Kidney epithelial cell (primary cell): ENCODE measurements at places on chromosomes 6 and 20. TPM values are rescaled to one million over a fixed set of nuclear protein-coding genes. Genes with fewer than 3 reads are reported as not detected.

DNA sequence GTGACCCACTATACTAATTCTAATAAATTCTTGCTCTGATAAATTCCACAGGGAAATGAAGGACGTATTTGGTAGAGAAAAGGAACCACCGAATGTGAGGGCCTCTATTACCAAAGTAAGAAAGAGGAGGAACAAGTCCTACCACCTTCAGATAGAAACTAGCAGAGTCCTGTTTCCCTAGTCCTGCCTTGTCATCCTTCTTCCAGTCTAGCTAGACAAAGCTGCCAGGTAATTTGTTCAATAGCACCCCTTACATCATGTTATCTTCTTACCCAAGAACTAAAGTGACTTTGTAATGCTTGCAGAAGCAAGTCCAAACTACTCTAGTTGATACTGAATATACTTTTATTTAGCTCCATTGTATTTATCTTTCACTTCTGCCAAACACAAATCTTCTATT, 29.3 kb upstream of the FAM83B start:
- no peak for DNase-seq

Gene BACH2
- 5.0 and 11.6 TPM in 2 replicates for total RNA-seq

DNA sequence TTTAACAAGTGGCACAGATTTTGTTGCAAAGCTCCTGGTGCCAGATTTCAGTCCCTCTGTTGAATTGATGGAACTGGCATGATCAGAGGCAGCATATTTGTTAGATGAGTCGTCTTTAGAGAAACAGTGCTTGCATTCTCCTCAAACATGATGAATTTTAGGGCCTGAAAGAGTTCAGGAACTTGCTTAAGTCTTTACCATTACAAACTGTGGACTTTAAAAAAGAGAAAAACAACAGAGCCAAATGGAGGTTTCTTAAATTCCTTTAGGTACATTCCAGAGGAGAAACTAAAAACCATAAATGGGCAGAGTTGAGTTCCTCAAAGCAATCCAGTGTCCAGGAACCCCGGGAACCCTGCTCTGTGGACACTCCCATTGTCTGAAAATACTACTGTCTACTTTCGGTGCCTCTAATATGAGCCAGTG, 2.5 kb downstream of the GTF2H5 start:
- peak; percentile 78 for DNase-seq

Gene TUBB2B
- 287 and 316 TPM in 2 replicates for total RNA-seq

GRCh38 chr6:97697456-97697855, 414.4 kb upstream of the MMS22L start:
- peak; percentile 43 for DNase-seq

DNA sequence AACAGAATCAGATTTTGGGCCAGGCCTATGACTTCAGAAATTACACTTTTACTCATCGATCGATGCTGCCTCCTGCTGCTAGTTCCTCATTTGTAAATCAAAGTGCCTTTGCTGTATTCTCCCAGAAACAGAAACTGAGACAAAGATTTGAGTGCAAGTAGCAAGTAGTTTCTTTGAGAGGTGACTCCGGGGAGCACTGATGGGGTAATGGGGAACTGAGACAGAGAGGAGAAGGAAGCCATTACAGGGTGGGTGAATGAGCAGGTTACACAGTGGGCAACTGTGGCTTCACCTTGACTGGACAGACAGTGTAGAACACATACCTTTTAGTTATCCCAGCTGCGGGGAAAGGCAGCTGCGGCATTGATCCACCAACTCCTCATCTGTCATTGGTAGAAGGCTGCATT, 9.7 kb upstream of the CD40 start:
- DNase-seq: no peak

DNA sequence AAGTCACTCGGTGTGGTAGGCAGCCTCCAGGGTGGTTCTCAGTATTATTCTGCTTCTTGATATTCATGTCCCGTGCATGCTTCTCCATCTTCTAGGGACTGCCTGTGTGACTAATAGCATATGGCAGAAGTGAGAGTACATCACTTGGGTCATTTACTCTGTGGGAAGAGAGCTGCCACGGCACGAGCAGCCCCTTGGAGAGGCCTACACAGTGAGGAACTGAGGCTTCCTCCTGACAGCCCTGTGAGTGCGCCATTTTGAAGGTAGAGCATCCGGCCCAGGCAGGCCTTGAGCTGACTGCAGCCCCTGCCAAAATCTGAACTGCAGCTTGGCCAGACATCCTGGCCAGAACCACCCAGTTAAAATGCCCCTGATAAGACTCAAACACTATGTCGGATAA, 17.3 kb upstream of the MCUR1 start:
- no peak for DNase-seq

GRCh38 chr6:35737413-35738211, 780 bp downstream of the ARMC12 start:
- DNase-seq: no peak

Gene C2
- 0.07 and 0.63 TPM in 2 replicates for total RNA-seq

GRCh38 chr6:5930143-5930770, 76.5 kb downstream of the NRN1 start:
- DNase-seq: no peak

DNA sequence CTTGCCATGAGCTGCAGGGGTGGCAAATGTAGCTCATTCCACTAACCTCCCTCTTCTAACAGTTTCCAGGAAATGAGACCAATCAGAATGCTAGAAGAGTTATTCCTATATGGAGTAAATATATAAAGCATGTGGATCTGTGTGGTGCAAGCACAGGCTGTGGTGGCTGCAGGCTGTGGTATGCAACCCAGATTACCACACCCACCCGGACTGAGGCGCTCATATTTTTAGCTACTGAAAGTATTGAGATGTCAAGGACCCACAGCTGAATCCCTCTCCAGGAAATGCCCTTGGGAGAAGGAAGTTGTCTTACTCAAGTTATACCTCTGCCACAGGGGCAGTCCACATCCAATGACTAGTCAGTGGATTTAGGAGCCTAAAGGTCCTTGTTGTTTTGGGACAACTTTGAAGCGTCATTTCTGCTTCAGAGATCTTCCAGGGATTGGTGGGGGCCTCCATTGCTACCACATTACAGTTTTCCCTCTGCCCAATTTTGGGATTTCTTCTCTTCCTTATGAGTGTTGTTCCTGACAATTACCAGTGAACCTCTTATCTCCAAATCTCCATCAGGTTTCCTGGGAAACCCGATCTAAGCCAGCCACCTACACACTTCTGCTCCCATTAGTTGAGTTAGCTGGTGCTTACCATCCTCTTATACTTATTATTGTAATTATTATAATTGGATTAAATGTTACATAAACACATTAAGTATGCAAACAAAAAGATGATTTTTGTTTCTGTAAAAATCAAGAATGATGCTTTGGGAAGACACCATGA, 12.1 kb upstream of the REPS1 start:
- DNase-seq: no peak

DNA sequence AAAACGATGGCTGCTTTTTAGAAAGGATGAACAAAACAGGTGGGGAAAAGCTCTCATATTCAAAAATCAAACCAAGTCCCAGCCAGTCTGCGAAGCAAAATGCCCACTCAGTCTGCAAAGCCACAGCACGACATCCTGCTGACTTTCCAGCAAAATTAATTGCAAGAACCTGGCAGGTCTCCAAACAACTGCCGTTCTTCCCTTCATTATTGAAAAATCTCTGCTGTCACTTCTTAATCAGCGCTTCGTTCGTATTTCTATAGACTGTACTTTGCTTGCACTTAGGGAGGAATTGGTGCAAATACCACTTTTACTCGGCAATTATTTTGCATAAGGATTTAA, 222.4 kb downstream of the CBLN4 start:
- DNase-seq: no peak

Gene TBC1D22B
- total RNA-seq: 12.7 and 13.0 TPM in 2 replicates

- DNase-seq: no peak
These were observed 77.9 kb downstream of the FKBP5 start for GRCh38 chr6:35610830-35611229.

GRCh38 chr20:31848088-31848999, 2.9 kb upstream of the FOXS1 start:
- DNase-seq: no peak

Gene LY6G6C
- not detected in 2 replicates for total RNA-seq

Gene NELFE
- 123 and 140 TPM in 2 replicates for total RNA-seq

Gene SLC12A5
- total RNA-seq: 1.3 TPM in 1 of 2 replicates, not detected in the other

DNA sequence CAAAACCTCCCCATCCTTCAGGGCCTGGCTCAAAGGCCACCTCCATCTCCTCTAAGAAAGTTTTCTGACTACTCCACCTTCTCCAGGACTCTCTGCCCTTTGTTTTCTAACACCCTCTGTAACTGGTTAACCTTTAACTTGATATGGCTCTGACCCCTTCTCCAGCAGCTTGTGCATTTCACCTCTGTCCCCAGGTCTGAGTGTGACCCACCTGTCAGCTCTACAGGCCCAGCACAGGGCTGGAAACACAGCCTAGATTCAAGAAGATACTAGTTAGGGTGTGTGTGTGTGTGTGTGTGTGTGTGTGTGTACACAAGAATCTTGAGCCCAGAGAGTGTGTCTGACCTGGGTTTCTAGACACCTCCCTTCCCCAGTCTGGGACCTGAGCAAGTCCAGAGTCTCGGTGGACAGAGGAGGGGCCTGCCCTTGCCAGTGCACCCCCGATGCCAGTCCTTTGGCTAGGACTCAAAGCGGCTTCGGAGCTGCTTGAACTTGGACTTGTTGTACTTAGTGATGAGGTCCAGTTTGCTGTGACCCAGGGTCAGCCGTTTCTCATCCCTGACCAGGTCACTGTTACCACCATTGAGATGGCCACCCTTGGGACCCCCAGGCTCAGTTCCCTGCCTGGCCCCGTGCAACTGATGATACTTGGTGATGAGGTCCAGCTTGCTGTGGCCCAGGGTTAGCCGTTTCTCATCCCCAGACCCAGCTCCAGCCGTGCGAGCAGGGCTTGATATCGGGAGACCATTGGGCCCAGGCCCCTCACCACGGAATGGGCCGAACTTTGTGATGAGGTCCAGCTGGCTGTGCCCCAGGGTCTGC, 1.7 kb upstream of the EIF6 start:
- DNase-seq: no peak

DNA sequence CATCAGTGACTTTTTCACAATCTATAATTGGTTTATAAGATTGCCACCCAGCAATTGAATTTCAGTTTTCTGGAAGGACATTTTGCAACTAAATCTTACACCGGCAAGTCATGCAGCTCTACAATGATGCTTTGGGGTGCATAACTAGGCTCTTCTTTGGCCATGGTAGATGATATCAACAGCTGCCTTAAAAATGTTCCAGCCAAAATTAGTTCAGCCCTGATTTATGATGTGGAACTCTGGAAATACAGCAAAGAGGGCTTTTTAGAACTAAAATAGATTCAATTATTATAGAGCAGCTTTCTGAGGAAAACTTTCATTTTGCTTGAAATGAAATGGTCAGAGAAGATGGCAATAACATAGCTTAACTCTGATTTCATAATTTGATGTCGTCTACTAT, 18.4 kb upstream of the MCM9 start:
- DNase-seq: no peak

GRCh38 chr6:96724641-96725040, 112.6 kb downstream of the GPR63 start:
- no peak for DNase-seq

DNA sequence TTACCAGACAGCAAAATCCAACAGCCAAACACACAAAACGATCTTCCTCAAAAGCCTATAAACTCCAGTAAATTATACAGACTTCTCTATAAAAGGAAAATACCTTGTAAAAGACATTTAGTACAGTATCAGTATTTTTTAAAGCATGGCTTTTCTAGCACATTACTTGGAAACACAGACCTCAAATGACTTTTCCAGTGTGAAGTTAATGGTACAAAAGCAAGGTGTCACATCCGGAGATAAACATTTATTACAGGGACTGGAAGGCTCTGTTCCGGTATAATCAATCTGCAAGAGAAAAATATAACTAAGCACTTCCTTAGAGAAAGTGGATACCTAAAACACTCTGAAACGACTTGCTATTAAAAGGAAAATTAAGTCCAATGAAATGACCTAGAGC, 17.1 kb downstream of the TMEM30A start:
- no peak for DNase-seq

Gene PRSS16
- 1.6 and 2.2 TPM in 2 replicates for total RNA-seq

Gene DAAM2
- 1.3 and 2.5 TPM in 2 replicates for total RNA-seq
